GM23338 (cell line): ENCODE measurements at places on chromosomes 5 and 9. TPM values are rescaled to one million over a fixed set of nuclear protein-coding genes. Genes with fewer than 3 reads are reported as not detected.
A peak's percentile ranks its signal among the peaks of the same experiment; 100 is the strongest.

Gene UBE2QL1
- polyA plus RNA-seq, result 0.40 and 0.43 TPM in 2 replicates

DNA sequence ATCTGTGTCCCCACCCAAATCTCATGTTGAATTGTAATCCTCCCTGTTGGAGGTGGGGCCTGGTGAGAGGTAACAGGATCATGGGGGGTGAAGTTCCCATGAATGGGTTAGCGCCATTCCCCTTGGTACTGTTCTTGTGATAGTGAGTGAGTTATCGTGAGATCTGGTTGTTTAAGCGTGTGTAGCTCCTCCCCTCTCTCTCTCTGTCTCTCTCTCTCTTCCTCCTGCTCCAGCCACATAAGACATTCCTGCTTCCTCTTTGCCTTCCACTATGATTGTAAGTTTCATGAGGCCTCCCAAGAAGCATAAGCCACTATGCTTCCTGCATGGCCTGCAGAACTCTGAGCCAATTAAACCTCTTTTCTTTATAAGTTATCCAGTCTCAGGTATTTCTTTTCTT is 28.8 kb downstream of the C5orf15 start:
- no peak for DNase-seq

DNA sequence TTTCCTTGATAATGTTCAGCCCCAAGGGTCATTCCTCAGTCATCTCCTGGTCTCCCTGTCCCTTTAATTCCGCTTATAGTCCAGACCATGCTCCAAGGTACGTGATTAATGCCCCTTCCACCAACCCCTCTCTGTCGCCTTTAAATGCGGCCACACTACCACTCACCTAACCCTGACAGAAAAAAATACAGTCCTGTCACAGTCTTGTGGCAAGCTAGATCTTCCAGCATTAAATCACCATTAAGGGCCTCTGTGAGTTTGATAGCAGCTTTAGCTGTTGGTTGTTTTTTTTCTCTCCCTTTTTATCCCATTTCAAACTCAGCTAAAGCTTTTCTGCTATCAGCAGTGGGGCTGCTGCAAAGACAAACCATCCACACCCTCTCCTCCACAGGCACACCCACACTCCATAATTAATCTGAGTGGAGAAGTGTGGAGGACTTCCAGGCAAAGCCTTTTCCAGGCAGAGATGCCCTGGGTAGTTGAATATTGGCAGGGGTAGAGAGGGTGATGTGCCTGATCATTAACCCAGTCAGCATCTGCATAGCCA is 522.7 kb upstream of the CLINT1 start:
- no peak for DNase-seq

GRCh38 chr9:124812441-124812876 is 35.5 kb downstream of the OLFML2A start:
- no peak for DNase-seq

Gene OR4F3
- polyA plus RNA-seq, result not detected in 2 replicates

- DNase-seq, result no peak
These were observed 1.5 kb downstream of the ARPC5L start for GRCh38 chr9:124863371-124863871.

DNA sequence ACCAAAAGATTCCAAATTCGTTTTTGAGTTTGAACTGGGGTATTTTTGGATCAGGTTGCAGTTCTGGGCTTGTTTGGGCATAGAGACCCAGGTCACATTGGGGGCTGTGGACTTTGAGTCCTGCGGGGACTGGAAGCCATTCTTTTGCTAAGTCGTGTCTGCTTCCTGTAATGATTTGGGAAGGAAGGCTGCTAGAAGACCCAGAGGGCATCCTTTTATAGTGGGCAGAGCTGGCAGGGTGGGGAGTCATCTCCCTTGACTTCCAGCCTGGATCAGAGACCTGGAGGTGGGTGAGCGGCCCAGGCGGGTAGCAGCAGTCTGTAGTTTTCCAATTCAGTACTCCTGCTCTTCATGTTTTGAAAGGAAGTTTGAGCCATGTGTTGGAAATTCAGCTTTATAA is 11.3 kb downstream of the ZNF618 start:
- no peak for DNase-seq

GRCh38 chr9:69019808-69020207 is 5.9 kb upstream of the PRKACG start:
- no peak for DNase-seq

Gene SLCO6A1
- 0.34 and 1.0 TPM in 2 replicates for polyA plus RNA-seq

DNA sequence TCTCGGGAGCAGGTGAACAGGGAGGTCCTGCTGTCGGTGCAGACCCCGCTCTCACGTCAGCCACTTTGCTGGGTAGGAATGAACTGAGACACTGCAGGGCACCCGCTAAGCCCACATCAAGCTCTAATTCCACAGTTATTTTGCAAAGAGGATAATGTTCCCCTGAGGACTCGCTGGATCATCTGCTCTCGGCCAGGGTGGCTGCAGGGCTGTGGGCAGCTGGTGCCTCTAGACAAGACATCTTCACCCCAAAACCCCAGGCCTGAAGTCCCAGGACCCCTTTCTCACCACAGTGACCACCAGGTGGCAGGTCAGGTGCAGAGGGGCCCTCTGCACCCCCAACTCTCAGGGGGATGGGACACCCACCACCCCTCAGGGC is 135.1 kb upstream of the PPP1R26 start:
- peak; percentile 45 for DNase-seq

Gene CERT1
- 36.5 and 37.5 TPM in 2 replicates for polyA plus RNA-seq

Gene LRRC70
- 0.15 TPM in 1 of 2 replicates, not detected in the other for polyA plus RNA-seq

Gene CDC20B
- not detected in 2 replicates for polyA plus RNA-seq

DNA sequence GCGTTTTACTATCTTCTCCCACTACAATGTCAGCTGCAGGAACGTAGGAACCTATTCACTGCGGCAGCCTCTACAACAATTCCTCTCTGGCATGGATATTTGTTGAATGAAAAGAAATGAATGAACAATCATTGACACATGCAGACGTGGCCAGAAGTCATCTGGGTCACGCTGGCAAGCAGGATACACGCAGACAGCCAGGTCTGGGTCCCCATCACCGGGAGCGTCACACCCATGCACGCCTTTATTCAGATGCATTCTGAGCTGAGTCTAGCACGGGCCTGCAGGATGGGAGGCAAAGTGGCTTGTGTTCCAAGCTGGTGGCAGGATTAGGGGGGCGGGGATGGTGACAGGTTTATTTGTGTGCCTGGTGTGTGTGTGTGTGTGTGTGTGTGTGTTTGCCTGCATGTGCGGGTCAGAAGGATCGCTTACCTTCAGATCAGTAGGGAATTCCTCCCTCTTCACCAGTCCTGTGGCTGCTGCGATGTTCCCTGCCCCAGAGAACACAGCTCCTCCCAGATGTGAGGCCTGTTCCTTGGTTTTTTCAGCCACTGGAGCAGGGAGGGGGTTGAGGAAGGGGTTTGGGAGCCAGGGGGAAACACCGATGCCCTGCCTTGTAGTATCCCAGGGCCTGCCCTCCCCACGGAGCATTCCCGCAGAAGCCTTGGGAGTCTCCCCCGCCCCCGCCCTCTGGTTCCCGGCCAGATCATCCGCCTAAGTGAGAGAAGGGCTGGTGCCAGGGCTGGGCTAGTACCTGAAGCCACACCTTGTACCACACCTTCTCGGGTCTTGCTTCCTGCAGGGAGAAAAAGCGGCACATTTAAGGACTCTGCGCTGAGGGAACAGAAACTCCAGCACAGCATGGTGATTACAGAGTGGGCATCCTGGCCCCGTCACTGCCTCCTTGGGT is 4.1 kb downstream of the SNCB start:
- DNase-seq, result no peak

DNA sequence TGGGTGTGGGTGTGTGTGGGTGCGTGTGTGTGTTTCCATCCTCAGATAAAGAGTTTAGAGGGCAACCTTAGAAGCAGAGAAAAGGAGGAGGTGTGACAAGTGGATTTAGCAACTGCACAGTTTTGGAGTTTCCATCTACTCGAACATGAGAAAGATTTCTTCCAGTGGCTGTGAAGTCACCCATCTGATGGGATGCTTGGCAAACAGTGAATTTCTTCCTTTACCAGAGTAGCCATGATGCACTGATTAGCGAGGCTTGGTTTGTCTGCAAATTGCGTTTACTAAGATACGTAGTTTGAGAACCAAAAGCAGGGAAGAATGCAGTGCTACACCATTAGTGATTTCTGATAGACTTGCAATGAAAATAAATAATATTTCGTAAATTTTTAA is 791 bp upstream of the STARD4 start:
- DNase-seq, result peak; percentile 17

GRCh38 chr9:79012561-79012960 is 559.2 kb upstream of the TLE4 start:
- DNase-seq, result peak; percentile 14

Gene ARAP3
- polyA plus RNA-seq, result 18.4 and 21.5 TPM in 2 replicates

Gene PPIC
- 19.9 and 21.0 TPM in 2 replicates for polyA plus RNA-seq

Gene SPAAR
- polyA plus RNA-seq, result 0.17 TPM in 1 of 2 replicates, not detected in the other

DNA sequence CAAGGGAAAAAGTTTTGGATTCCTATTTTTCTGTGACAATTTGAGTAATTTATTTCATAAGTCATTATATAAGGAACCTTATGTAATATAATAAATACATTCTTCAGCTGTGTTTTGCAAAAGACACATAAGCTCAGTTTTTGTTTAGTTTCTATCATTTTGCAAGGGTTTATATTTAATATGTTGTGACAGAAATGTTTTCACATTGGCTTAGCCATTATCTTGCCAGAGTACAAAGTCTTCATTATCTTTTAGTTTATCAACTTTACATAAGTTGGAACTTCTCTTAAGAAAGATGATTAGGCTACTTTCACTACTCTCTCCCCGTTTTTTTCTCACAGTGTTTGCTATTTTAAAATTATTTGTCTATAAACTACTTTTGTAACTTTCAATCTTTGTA is 54.8 kb downstream of the ERCC6L2 start:
- no peak for DNase-seq

Gene CD72
- polyA plus RNA-seq, result 4.6 and 4.7 TPM in 2 replicates
